ENCODE measurements at places on chromosomes 4 and X.

DNA sequence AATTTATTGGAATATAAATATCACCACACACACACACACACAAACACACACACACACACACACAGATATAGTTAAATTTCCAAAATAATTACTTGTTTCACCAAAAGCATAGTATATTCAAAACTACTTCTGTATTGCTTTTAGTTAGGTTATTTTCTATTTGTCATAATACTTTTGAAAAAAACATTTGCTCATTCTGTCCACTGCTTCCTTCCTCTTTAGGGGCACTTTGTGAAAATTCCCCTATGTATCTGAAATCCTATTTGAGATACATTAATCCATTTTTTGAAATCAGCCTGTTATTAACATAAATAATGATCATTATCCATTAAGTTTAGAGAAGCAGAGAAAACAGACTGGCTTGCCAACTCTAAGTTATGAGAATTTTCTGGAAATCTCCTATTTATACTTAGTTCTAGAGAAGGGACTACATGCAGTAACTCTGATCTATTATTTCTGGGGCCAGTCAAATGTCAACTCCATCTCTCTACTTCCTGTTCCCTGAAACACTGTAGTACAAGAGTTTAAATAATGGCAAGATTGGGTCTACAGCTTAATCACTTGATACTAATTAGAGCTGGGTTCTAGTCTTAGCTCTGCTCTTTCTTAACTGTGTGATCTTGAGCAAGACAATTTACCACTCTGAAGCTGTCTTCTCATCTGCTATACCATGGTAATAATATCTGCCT lies 54.4 kb upstream of the GPR174 start:
- DNase-seq = no peak

- DNase-seq = no peak
These were observed 238.3 kb downstream of the KCNIP4 start for GRCh38 chr4:21710179-21710835.

GRCh38 chr4:7212101-7212674 lies 19.9 kb downstream of the SORCS2 start:
- DNase-seq = no peak

- DNase-seq = no peak
These were observed 127.8 kb downstream of the BCOR start for GRCh38 chrX:39969819-39970504.

DNA sequence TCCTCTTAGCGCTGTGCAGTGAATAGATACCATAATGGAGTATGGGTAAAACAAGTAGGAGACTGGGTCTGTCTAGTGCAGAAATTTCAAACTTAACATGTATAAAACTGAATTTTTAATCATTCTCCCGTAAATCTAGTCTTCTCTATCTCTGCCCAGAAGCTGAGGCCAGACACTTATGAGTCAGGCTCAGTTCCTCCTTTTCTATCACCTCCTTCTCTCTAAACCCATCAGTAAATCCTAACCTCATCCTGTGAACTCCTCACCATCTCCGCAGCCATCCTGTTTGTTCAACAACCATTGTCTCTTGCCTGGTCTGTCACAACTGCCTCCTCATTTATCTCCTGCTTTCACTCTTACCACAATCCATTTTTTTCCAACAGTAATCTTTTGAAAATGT lies 19.8 kb upstream of the SGMS2 start:
- DNase-seq = no peak

Data from RWPE1 (cell line).